ENCODE measurements at places on chromosomes 13 and 19.

- DNase-seq, result peak; percentile 85
Observed at GRCh38 chr13:91347202-91347995, at the start of gene MIR17HG. MIR17HG (plus strand) TSS chr13:91347687.

GRCh38 chr19:16889883-16890460 lies 1.2 kb downstream of the F2RL3 start:
- no peak for DNase-seq

DNA sequence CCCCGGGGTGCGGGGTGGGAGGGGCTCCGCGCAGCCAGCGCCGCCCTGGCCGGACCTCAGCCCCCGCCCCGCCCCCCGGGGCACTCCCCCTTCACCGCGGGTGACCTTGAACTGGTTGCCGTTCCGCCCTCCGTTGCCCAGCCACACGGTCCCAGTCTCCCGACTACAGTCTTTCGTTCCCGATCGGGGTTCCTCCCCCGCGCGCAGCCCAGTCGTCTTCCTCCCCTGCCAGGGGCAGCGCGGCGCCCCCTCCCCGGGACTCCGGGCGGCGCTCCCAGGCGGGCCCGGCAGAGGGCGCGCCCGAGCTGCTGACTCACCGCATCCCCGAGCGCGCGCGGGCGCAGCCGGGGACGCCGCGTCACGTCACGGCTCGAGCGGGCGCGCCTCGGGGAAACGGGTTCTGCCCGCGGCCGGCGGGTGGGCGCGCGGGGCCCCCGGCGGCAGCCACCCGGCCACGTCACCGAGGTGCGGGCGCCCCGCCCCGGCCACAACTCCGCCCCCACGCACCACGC lies 459 bp downstream of the MIDN start:
- DNase-seq, result peak; percentile 73

GRCh38 chr13:60379837-60380565 lies 17.0 kb upstream of the TDRD3 start:
- no peak for DNase-seq

GRCh38 chr13:73189362-73189761 lies 130.6 kb downstream of the KLF5 start:
- no peak for DNase-seq

- DNase-seq, result no peak
Observed at GRCh38 chr13:42876270-42876714, 94.9 kb downstream of the FAM216B start.

DNA sequence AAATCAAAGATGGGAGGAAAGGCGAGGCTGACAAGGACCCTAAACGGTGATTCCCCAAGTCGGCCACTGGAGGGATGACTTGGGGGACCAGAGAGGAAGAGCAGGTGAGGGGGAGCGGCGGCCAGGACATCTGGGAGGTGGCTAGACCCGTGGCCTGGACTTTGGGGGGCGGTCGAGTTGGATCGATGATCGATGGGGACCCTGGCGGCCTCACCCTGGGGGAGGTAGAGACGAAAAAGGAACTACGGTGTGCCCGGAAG lies 7.7 kb upstream of the CIRBP start:
- no peak for DNase-seq

- no peak for DNase-seq
Observed at GRCh38 chr13:42538996-42539395, 35.0 kb upstream of the TNFSF11 start.

- DNase-seq, result no peak
Observed at GRCh38 chr13:91313103-91313502, 34.4 kb upstream of the MIR17HG start.

GRCh38 chr19:10100163-10100785 lies 2.2 kb downstream of the ANGPTL6 start:
- no peak for DNase-seq

- no peak for DNase-seq
Observed at GRCh38 chr13:52695856-52696255, 43.2 kb downstream of the SUGT1 start.

- no peak for DNase-seq
Observed at GRCh38 chr19:8306235-8307054, 1.7 kb downstream of the CD320 start.

DNA sequence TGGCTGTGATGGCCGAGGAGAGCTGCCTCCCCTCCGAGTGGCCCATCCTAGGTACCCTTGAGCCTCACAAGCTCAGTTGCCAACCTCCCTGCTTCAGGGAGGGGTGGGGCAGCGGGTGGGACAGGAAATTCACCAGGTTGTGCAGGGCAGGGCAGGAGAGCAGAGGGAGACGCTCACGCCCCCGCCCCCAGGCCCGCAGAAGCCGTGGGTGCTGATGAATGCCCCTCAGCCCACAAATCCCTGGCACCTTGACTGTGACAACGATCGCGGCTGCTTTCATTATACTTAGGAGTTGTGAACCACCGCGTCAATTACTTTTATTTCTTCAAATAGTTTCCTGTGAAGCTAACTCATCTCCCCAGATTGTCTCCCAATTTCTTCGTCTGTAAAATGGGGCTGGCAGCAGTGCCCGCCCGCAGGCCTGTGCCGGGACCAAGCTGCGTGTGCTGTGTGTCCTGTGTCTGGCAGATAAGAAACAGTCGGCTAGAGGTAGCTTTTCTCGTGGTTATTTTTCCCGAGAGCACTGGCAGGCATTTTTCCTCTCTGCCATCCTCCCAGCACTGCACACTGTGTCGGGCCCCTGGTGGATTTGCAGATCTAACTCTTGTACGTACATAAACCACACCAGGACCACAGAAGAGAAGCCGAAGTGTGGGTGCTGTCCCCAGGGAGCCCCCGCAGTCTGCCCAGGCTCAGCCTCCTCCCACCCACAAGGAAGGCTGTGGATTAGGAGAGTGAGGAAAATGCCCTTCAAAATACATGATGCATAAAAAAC lies 7.9 kb upstream of the RASA3 start:
- no peak for DNase-seq

GRCh38 chr19:15643387-15643786 lies 2.7 kb downstream of the CYP4F3 start:
- no peak for DNase-seq

DNA sequence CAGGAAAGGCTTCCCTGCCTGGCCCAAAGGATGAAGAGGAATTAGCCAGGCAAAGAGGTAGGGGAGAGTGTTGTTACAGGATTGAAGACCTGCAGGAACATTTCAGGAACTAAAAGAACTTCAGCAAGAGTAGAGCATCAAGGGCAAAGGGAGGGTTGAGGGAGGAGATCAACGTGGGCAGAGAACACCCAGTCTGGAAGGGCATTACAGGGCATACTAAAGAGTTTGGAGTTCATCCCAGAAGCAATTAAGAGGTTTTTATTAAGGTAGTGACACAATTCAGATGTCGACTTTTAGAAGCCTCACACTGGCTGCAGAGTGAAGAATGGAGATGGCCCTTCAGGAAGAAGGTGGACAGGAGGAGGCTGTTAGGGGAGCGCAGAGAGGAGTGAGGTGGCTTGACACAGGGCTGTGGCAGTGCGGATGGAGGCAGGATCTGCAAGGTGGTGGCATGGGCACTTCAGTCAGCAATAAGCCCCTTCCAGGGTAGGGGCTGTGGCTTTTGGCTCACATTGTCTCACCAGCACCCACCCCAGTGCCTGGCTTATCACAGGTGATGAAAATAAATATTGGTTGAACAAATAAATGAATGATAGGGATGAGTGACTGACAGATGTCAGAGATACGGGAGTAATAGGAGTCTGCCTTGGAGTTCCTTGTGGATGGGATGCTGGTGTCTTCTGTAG lies 24.9 kb downstream of the TEX26 start:
- no peak for DNase-seq

DNA sequence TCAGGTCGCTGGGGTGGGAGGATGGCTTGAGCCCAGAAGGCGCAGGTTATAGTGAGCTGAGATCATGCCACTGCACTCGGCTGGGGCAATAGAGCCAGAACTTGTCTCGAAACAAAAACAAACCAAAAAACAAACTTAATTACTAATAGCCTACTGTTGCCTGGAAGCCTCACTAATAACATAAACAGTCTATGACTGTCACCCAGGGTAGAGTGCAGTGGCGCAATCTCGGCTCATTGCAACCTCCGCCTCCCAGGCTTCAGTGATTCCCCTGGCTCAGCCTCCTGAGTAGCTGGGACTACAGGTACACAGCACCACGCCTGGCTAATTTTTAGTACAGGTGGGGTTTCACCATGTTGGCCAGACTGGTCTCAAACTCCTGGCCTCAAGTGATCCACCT lies 18.0 kb downstream of the CATSPERD start:
- no peak for DNase-seq

GRCh38 chr19:8688930-8689329 lies 9.7 kb downstream of the ACTL9 start:
- DNase-seq, result no peak

DNA sequence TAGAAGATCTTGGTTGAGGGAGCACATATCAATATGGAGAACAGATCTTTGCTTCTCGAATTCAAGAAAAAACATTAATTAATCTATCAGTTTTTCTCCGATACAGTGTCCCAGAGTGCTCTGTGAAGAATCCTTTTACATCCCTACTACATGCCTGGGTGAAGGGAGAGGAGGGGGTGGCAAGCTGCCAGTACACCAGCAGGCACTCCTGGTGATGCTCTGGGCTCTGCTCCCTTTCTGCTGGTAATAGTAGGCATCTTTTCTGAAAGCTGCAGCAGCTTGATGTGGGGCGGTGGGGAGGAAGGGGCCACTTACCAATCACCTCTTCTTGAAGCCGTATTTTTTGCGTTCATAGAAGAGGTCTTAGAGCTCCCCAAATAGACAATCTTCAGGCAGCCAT lies 30.7 kb downstream of the PBX4 start:
- no peak for DNase-seq

- DNase-seq, result no peak
Observed at GRCh38 chr13:98970330-98970729, 7.5 kb downstream of the DOCK9 start.

DNA sequence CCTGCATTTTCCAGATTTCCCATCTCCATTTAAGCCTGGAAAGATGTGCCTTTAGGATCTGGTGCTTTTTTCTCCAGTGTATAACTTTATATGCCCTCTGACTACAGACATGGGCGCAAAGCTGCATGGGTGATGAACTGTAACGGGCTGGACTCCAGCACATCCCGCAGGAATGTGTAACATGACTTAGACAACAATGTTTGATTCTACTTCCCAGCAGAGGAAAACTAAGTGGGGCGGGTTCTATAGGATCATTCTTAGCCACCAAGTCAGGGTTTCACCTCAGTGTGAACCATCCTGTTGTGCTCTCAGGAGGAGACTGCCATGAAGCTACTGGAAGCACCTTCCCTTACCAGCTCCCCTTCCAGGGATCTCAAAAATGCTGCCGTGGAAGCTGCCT lies 93.2 kb upstream of the SERP2 start:
- DNase-seq, result no peak

GRCh38 chr13:27053210-27053884 lies 118.3 kb downstream of the USP12 start:
- no peak for DNase-seq

- DNase-seq, result no peak
Observed at GRCh38 chr13:60013166-60013565, 150.6 kb downstream of the DIAPH3 start.

- DNase-seq, result no peak
Observed at GRCh38 chr19:28549680-28550277, 663.2 kb downstream of the UQCRFS1 start.

DNA sequence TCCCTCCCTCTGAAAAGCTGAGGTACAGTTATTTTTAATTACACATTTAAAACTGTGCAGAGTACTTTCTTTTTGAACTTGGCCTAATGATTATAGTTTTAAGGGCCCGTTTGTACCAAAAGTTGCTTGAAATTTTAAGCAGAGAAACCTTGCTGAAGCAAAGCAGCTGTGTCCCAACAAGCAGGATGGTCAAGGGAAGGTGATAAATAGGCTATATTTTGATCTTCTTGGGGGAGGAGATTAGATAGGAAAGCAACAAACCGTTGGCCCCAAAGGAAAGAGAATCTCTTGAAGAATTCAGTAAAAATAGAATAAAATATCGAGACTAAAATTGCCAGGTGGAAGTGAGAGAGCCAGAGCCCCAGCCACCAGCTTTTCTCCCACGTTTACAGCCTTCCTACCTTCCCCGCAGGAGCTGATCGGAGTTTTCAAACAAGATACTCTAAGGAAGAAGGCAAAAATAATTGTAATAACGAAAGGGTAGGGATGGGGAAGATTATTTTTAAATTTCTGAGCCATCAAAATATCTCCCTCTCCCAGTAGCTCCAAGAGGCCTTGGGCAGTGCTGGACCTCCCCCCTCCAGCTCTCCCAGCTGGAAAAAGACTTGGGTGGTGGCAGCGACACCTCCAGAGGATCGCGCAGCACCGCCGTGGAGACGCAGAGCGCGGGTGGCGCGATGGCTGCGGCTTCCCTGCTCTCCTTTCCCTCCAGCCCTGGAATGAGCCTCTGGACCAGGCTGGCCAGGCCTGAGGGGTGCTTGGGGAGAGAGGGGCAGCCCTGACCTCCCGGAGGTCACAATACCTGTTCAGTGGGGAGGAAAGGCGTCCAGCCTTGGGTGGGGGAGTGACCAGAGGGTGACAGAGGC lies 5.8 kb downstream of the ZIC2 start:
- DNase-seq, result no peak

Data from hippocampal formation (tissue), 2 donors.